ENCODE measurements at places on chromosomes 13 and 19.

GRCh38 chr13:97385146-97385545 is 48.8 kb upstream of the RAP2A start:
- no peak for DNase-seq

- DNase-seq: no peak
These were observed 1.9 kb downstream of the ZNF586 start for GRCh38 chr19:57771417-57771816.

GRCh38 chr19:42078058-42078457 is 2.1 kb downstream of the ZNF574 start:
- no peak for DNase-seq

DNA sequence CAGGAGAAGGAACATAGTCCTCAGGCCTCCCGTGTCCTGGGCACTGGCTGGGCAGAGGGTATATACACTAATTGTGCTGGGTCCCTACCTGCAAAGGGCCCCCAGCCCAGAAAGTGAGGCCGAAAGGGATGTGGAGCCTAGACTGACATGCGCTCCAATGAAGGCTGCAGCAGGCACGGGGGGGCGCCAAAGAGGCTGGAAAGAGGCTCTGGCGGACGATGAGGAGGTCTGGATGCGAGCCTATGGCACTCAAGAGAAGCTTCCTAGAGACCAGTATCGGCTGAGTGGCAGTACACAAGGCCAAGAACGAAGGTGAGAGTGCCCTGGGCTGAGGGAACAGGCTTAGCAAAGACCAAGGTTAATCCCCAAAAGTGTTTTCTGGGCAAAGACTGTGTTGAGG is 16.6 kb downstream of the VRK3 start:
- no peak for DNase-seq

- DNase-seq: peak; percentile 29
These were observed 10.1 kb upstream of the SLC25A42 start for GRCh38 chr19:19053508-19054314.

DNA sequence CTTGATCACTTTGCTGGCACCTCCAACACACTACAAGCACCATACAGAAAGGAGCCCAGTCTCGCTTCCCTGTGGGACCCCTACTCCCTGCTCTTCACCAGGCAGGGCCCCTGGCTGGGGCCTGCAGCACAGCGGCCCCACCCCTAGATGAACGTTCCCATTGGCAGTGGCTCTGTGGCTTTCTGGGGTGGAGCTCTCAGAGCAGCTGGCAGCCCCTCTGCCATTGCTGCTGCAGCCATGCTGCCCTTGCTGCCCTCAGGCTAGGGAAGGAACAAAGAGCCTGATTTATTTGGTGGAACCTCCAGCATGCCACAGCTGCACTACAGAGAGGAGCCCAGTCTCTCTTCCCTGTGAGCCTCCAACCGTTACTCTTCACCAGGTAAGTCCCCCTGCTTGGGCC is 5.8 kb downstream of the SIGLEC6 start:
- no peak for DNase-seq

GRCh38 chr13:97390941-97391600 is 42.9 kb upstream of the RAP2A start:
- DNase-seq: no peak

- no peak for DNase-seq
These were observed 362.5 kb downstream of the TDRD3 start for GRCh38 chr13:60759499-60759898.

- no peak for DNase-seq
These were observed 40.0 kb upstream of the TPP2 start for GRCh38 chr13:102556806-102557205.

- DNase-seq: no peak
These were observed at the start of gene TINCR for GRCh38 chr19:5567360-5567969. Gene TINCR, minus strand, starts transcription at chr19:5567953.

- no peak for DNase-seq
These were observed 2.3 kb downstream of the MAP3K10 start for GRCh38 chr19:40193587-40193849.

GRCh38 chr13:66216728-66217127 is 1013.4 kb downstream of the PCDH9 start:
- DNase-seq: peak; percentile 3

- DNase-seq: no peak
These were observed 3.6 kb downstream of the POP4 start for GRCh38 chr19:29609636-29610035.

- no peak for DNase-seq
These were observed 10.9 kb upstream of the ZBTB32 start for GRCh38 chr19:35693422-35693821.

GRCh38 chr13:42066542-42066941 is 18.1 kb downstream of the DGKH start:
- peak; percentile 86 for DNase-seq

- no peak for DNase-seq
These were observed 335 bp upstream of the SOX1 start for GRCh38 chr13:112066624-112067004.

GRCh38 chr19:38262585-38263268 is 1.6 kb upstream of the SPINT2 start:
- DNase-seq: no peak

DNA sequence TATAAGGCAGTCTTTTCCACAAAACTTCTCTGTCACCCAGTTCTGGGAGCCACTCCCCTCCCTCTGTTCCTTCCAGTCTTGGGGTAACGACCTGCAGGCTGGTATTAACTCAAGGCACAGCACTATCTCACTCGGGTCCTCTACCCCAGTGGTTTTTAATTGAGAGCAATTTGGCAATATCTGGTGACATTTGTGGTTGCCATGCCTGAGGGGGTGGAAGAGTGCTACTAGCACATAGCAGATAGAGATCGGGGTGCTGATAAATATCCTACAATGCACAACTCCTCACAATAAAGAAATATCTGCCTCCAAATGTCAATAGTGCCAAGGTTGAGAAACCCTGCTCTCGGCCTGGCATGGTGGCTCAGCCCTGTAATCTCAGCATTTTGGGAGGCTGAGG is 117.7 kb upstream of the ABCC4 start:
- DNase-seq: no peak

DNA sequence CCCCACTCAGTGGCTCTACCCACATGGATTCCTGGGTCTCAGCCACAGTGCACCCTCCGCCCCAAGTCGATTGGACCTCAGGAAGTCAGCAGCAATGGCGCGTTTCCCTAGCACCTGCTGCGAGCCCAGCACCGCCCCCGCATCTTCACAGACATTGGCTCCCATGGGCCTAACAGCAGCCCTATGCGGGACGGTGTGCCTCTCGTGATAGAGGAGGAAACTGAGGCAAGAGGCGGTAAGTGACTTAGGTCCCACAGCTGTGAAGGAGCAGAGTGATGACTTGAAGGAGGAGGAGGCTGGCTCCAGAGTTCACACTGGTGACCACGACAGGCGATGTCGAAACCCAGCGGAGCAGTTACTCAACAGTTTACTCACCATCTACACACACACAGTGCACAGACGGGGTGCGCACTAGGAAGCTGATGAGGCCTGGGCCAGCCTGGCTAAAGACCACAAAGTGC is 104.5 kb upstream of the SOX1 start:
- DNase-seq: no peak

GRCh38 chr19:33902802-33903488 is 106.3 kb downstream of the KCTD15 start:
- no peak for DNase-seq

Measured in fibroblast of gingiva (primary cell).